ENCODE measurements at places on chromosomes 13 and 19.

GRCh38 chr13:52344108-52344507 is 61.9 kb downstream of the THSD1 start:
- no peak for DNase-seq

GRCh38 chr13:110206185-110206584 is 100.8 kb downstream of the COL4A1 start:
- no peak for DNase-seq

DNA sequence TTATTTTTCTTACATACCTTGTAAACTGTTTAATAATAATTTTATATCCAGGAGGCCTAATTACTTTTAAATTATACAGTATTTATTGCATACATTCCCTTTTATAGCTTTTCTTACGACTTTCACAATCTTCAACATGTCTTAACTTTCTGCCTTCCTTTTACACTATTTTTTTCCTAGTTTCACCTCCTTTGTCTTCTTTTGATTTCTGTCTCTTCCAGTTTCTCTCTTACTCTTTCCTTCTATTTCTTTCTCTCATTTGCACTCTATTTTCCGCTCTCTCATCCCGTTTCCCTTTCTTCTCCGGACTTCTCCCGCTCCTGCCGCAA is 11.5 kb downstream of the ZNF552 start:
- DNase-seq, result no peak

GRCh38 chr13:107252428-107252827 is 684.5 kb upstream of the ARGLU1 start:
- no peak for DNase-seq

GRCh38 chr13:23741879-23742510 is 147.2 kb downstream of the MIPEP start:
- no peak for DNase-seq

- no peak for DNase-seq
Observed at GRCh38 chr13:97327086-97327485, 105.0 kb downstream of the MBNL2 start.

DNA sequence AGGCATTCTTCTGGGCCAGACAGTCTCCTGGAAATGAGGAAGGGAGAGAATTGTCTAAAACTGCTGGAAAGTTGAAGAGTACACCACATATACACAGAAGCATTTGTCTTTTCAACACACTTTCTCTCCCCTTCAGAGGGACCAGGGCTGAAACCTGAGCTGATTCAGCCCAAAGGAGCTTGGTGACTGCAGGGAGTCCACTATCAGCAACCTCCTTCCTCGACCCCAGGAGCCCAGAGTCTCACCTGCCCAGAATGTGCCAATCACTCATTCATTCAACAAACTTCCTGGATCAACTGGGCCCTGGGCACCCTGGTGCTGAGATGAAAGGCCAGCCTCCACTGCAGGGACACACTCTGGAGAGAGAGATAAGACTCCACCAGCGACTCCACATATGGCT is 128.9 kb upstream of the VSTM2B start:
- DNase-seq, result no peak

- no peak for DNase-seq
Observed at GRCh38 chr13:94408314-94409036, 71.0 kb downstream of the DCT start.

DNA sequence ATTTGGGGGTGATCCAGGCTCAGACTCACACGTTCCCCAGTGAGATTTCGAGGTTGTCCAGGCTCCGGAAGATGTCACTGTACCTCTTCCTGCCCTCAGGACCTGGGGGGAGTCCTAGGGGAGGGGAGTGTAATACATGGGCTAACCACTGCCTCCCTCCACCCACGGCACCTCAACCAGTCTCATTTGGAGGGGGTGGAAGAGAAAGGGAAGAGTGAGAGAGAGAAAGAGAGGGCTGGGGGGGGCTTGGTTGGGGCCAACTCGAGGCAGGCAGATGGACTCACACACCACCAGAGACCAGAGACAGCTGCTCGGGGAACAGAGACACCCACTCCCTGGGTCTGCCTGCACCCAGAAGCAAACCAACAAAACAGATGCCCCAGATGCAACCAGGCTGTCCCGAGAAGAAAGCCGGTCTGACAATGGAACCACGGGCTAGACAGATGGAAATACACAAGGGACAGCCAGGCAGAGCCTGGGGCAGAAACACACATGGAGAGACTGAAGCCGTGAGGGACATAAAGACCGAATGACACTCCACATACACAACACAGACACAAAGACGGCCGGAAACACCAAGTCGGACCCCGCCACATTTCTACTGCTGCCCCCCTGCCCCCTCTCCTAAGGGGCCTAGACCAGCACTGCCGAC is 825 bp downstream of the GMIP start:
- DNase-seq, result no peak

DNA sequence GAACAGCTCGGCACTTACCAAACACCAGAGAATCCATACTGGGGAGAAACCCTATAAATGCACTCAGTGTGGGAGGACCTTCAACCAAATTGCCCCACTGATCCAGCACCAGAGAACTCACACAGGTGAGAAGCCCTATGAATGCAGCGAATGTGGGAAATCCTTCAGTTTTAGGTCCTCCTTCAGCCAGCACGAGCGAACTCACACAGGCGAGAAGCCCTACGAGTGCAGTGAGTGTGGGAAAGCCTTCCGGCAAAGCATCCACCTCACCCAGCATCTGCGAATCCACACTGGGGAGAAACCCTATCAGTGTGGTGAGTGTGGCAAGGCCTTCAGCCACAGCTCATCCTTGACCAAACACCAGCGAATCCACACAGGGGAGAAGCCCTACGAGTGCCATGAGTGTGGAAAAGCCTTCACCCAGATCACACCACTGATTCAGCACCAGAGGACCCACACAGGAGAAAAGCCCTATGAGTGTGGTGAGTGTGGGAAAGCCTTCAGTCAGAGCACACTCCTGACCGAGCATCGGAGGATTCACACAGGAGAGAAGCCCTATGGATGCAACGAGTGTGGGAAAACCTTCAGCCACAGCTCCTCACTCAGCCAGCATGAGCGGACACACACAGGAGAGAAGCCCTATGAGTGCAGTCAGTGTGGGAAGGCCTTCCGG is 8.3 kb downstream of the ZNF135 start:
- no peak for DNase-seq

GRCh38 chr13:25217023-25217885 is 45.2 kb upstream of the AMER2 start:
- DNase-seq, result no peak

DNA sequence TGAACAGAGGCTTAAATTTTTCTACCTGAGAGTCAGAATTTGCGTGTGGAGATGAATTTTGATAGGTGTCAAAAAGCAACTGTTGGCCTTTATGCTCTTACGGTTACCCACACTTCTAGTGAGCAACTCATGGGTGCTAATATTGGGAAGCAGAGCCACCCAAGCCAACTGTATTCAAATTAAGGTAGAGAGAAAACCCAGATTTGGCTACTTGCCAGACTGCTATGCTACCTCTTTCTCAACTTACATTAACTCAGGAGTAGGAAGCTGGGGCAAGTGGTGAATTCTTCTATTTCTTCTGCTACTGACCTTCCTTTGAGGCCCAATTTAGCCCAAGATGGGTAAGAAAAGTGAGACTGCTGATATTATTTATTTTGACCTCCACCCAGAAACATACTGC is 83.9 kb downstream of the OLFM4 start:
- no peak for DNase-seq

DNA sequence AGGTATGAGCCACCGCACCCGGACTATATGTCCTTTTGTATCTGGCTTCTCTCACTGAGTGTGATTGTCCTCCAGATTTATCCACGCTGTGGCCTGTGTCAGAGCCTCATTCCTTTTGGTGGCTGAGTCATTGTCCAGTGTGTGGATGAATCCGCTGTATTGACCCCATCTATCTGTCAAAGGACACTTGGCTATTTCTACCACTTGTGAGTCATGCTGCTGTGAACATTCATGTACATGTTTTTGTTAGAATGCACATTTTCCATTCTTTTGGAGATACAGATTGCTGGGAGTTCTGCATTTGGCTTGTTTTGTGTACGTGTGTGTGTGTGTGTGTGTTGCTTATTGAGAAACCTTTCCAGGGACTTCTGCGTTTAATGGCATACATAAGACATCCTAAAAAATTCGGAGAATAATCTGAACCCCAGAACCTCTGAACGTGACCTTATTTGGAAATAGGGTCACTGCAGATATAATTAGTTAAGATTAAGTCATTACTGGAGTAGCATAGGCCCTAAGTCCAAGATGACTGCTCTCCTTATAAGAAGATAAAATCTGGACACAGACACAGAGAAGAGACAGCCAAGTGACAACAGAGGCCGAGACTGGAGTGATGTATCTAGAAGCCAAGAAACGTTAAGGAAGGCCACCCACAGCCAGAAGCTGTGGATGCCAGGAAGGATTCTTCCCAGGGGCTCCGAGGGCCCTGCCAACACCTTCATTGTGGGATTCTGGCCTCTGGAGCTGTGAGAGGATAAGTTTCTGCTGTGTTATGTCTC is 4.9 kb upstream of the GIPC3 start:
- peak; percentile 81 for DNase-seq

GRCh38 chr19:38024992-38025908 is 118.2 kb downstream of the SIPA1L3 start:
- DNase-seq, result no peak

GRCh38 chr19:56746367-56746766 is 74.8 kb upstream of the ZNF835 start:
- DNase-seq, result no peak

DNA sequence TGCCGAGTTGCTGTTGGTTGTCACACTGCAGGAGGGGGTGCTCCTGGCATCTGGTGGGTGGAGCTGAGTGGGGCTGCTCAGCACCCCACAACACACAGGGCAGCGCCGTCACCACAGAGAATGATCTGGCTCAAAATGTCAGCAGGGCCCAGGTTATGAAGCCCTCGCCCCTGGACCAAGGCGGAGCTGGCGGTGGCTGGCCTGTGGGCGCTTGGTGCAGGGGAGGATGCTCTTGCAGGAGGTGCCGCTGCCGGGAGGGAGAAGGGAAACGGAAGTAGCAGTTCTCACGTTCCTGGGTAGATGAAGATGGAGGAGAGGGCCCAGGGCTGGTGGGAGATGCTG is 14.2 kb upstream of the LENG8 start:
- no peak for DNase-seq

- DNase-seq, result no peak
Observed at GRCh38 chr19:18291590-18292461, 10.4 kb upstream of the JUND start.

Measured in AG04450 (cell line).